NCI-H1417 treated with DMSO at 0.1 percent for 48 hours (cell line): ENCODE measurements at places on chromosomes 11 and 22.

GRCh38 chr11:65067446-65067845 is 9.1 kb upstream of the NAALADL1 start:
- DNase-seq: no peak

GRCh38 chr11:93773045-93773477 is 11.0 kb upstream of the MED17 start:
- DNase-seq: no peak

DNA sequence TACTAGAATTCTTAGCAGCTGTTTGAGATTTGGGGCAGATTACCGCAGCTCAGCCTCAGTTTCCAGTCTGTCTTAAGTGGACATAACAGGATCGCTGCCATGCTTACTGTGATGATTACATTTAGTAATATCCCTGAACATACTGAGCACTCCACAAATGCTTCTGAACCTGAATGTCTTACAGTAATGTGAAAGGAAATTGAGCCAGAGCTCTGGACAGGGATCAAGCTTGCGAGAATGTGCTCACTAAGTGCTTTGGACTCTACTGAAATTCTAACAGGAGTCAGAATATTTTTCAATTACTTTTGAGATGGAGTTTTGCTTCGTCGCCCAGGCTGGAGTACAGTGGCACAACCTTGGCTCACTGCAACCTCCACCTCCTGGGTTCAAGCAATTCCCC is 118.6 kb upstream of the RASSF10 start:
- no peak for DNase-seq

- no peak for DNase-seq
Measured at GRCh38 chr22:43395086-43395695, 16.6 kb upstream of the MPPED1 start.

- no peak for DNase-seq
Measured at GRCh38 chr11:68832476-68833181, 9.1 kb downstream of the CPT1A start.

- no peak for DNase-seq
Measured at GRCh38 chr11:6646576-6646917, 9.1 kb downstream of the DCHS1 start.
